Astrocyte (in vitro differentiated cells and primary cell): ENCODE measurements at places on chromosomes 3 and 15. TPM values are rescaled to one million over a fixed set of nuclear protein-coding genes. Genes with fewer than 3 reads are reported as not detected.

- H3K36me3 ChIP-seq, result no peaks in the 10 kb centered on the region
- H3K27me3 ChIP-seq, result peaks cover 4% of the 10 kb centered on the region
- no peak overlapping the region for H3K4me3 ChIP-seq
Measured at GRCh38 chr3:72659596-72659995, 188.6 kb downstream of the SHQ1 start.

- H3K4me3 ChIP-seq, result no peak overlapping the region
- no peak for DNase-seq
- H3K36me3 ChIP-seq, result no peaks in the 10 kb centered on the region
- no peak overlapping the region for H3K27ac ChIP-seq
Measured at GRCh38 chr3:143653493-143653892, 194.8 kb downstream of the SLC9A9 start.

GRCh38 chr3:11287404-11287803 lies 15.2 kb downstream of the ATG7 start:
- H3K4me1 ChIP-seq, result peaks cover 56% of the 10 kb centered on the region
- no peaks in the 10 kb centered on the region for H3K27me3 ChIP-seq
- H3K4me3 ChIP-seq, result no peak overlapping the region
- peaks cover 10% of the 10 kb centered on the region for H3K36me3 ChIP-seq
- no peak for DNase-seq

DNA sequence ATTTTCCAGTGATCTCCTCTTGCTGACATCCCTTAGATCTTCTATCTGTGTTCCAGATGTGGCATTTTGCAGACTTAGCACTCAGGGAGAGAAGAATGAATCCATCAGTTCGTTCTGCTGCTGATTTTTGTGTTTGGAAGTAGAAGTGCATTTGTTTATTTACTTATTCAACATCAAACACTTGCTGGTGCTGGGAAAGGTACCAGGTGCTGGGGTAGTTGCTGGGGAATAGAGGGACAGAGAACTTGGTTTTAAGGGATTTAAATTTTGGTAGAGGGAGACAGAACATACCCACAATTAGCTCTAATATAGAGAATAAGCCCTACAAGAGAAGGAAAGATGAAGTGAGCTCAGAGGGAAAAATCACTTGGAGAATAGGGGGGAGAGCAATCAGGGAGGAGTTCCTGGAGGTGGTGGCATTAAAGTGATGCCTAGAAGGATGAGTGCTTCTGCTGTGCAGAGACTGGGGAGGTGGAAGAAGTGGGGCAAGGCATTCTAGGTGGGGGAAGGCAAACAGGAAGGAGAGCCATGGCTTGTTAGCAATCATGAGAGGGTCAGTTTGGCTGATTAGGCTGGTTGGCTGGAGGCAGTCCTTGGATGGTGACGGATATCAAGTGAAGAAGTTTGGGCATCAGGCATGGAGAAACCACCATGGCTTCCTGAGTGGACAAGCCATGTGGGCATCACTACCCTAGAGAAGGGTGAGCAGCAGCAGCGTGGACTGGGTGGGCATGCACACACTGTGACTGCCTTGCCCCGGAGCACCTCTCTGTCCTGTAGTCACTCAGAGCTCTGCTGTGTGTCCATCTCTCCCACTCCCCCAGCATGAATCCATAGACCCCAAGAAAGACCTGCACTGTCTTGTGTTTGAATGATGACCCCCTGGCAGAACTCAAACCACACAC lies 197.3 kb downstream of the OPA1 start:
- no peak overlapping the region for H3K4me3 ChIP-seq
- H3K27ac ChIP-seq, result no peak overlapping the region
- peaks cover 53% of the 10 kb centered on the region for H3K27me3 ChIP-seq
- H3K4me1 ChIP-seq, result peaks cover 11% of the 10 kb centered on the region

DNA sequence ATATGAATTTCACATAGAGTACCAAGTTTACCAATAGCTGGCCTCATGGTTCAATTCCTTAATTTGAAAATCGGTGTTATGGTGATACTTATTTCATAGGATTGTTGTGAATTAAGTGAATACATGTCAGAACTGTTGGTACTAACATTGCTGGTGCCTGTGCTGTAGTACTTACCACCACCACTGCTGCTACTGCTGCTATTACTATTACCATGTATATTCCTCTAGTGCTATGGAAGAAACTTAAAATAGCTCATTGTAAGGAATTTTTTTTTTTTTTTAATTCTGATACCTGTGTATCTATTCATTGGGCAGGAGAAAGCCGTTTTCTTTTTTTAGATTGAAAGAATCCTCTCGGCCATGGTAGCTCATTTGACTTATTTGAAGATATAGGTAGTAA lies 3.6 kb downstream of the FYTTD1 start:
- H3K27ac ChIP-seq, result no peak overlapping the region
- H3K4me3 ChIP-seq, result no peak overlapping the region
- H3K27me3 ChIP-seq, result no peaks in the 10 kb centered on the region
- H3K4me1 ChIP-seq, result peaks cover 17% of the 10 kb centered on the region
- peaks cover under 1% of the 10 kb centered on the region for H3K36me3 ChIP-seq

GRCh38 chr3:159378396-159379194 lies 576.7 kb downstream of the MFSD1 start:
- no peak overlapping the region for H3K27ac ChIP-seq
- H3K36me3 ChIP-seq, result no peaks in the 10 kb centered on the region
- DNase-seq, result no peak
- H3K27me3 ChIP-seq, result no peaks in the 10 kb centered on the region
- no peak overlapping the region for H3K4me3 ChIP-seq

DNA sequence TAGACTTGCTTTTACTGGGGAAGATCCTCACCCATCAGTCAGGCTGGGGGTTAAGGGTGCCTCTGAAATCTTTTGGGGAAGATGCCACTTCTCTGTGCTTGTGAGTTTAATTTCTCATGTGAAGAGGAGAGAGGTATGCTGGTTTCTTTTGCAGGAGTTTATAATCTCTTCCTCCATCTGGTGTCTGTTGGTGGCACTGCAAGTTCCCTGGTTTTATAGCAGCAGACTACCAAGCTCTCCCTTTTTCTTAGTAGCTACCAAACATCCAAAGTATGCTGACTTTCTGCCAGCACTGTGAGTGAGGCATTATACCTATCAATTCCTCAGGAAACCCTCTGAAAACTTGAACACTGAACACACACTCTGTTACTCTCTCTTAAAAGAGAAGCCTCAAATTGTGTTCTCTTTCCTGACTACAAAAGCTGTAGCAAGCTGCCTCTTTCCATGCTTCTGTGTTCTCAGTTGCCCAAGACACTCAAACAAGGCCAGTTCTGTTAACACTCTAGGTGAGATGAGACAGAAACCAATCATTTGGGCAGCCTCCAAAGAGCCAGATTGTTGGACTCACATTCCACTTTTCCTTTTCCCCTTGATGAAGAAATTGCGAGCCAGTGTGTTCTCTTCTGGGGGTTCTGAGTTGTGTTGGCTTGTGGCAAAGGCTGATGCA lies 299.5 kb downstream of the GAP43 start:
- no peaks in the 10 kb centered on the region for H3K27me3 ChIP-seq
- no peaks in the 10 kb centered on the region for H3K36me3 ChIP-seq
- H3K4me3 ChIP-seq, result no peak overlapping the region
- no peaks in the 10 kb centered on the region for H3K4me1 ChIP-seq

DNA sequence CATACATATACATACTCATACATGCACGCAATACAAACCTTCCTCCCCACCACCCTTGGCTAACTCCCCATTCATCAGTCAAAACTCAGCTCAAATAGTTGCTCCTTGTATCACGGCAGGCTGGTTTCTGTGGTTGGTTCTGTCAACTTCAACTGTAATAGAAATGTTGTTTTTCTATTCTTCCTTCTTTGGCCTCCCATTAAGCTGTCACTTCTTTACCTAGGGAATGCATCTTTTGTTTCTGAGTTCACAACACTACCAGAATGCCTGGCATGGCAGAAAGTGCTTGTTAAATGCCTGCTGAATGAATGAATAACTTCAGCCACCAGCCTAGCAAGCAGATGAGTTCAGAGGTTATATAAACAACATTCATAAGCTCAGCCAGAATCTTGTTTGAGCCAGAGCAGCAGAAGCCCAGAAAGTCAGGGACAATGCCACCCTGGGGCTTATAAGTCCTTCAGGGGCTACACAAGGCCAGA lies 63.1 kb downstream of the B3GALNT1 start:
- H3K4me3 ChIP-seq, result no peak overlapping the region
- no peaks in the 10 kb centered on the region for H3K27me3 ChIP-seq
- peaks cover 10% of the 10 kb centered on the region for H3K4me1 ChIP-seq
- H3K36me3 ChIP-seq, result no peaks in the 10 kb centered on the region
- peak; percentile 86 for DNase-seq

GRCh38 chr3:29454161-29454611 lies 173.3 kb downstream of the RBMS3 start:
- no peak for DNase-seq
- no peaks in the 10 kb centered on the region for H3K4me1 ChIP-seq
- H3K4me3 ChIP-seq, result no peak overlapping the region

DNA sequence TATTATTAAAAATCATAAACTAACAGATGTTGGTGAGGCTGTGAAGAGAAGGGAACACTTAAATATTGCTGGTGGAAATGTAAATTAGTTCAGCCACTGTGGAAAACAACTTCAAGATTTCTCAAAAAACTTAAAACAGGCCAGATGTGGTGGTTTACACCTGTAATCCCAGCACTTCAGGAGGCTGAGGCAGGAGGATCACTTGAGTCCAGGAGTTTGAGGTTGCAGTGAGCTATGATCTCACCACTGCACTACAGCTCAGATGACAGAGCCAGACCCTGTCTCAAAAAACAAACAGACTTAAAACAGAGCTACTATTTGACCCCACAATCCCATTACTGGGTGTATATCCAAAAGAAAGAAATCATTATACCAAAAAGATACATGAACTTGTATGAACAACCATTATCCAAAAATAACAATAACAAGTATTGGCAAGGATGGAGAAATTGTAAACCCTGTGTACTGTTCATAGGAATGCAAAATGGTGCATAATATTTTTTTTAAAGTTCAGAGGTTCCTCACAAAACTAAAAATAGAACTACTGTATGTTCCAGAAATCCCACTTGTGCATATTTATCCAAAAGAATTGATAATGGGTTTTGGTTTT lies 25.5 kb downstream of the ZNF148 start:
- H3K27ac ChIP-seq, result no peak overlapping the region
- no peaks in the 10 kb centered on the region for H3K27me3 ChIP-seq
- peaks cover 3% of the 10 kb centered on the region for H3K4me1 ChIP-seq
- no peak for DNase-seq
- no peak overlapping the region for H3K4me3 ChIP-seq

ANKUB1 gene
- not detected in 2 replicates for total RNA-seq

LTK gene
- total RNA-seq, result 0.14 TPM in 1 of 2 replicates, not detected in the other

NEO1 gene
- 30.3 and 39.5 TPM in 2 replicates for total RNA-seq

EPHB1 gene
- 1.9 and 4.1 TPM in 2 replicates for total RNA-seq

TRPM1 gene
- not detected in 2 replicates for total RNA-seq

ZMYND10 gene
- 0.39 and 0.55 TPM in 2 replicates for total RNA-seq

TUBGCP5 gene
- 13.3 and 13.8 TPM in 2 replicates for total RNA-seq

DPPA2 gene
- total RNA-seq, result 0.48 and 0.89 TPM in 2 replicates
